ENCODE measurements at places on chromosomes 13 and 19. TPM values are rescaled to one million over a fixed set of nuclear protein-coding genes. Genes with fewer than 3 reads are reported as not detected.

Gene INSL3
- total RNA-seq: not detected

DNA sequence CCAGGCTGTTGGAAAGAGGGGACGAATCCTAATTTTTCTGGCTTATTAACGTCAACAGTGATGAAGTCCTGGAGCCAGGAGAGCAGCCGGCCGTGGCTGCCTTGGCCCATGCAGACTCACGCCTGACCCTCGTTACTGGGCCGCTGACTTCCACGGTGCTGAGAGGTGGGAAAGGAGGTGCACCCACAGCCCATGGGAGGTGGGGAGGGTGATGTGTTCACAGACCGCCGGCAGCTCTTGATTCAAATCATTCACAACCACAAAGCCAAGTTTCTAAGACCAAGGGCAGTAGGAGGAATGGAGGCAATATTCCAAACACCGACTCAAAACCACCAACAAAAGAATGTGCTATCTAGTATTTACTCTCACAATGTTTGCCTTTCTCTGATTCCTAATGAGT lies 24.3 kb downstream of the COL4A2 start:
- no peak for DNase-seq

Gene INSR
- 14.1 TPM for total RNA-seq

- DNase-seq: peak; percentile 83
Observed at GRCh38 chr19:51473009-51473707, 5.2 kb upstream of the CEACAM18 start.

GRCh38 chr13:53174545-53174944 lies 145.9 kb downstream of the OLFM4 start:
- DNase-seq: no peak

Gene SERP2
- total RNA-seq: 14.0 TPM

Gene PTBP1
- 674 TPM for total RNA-seq

DNA sequence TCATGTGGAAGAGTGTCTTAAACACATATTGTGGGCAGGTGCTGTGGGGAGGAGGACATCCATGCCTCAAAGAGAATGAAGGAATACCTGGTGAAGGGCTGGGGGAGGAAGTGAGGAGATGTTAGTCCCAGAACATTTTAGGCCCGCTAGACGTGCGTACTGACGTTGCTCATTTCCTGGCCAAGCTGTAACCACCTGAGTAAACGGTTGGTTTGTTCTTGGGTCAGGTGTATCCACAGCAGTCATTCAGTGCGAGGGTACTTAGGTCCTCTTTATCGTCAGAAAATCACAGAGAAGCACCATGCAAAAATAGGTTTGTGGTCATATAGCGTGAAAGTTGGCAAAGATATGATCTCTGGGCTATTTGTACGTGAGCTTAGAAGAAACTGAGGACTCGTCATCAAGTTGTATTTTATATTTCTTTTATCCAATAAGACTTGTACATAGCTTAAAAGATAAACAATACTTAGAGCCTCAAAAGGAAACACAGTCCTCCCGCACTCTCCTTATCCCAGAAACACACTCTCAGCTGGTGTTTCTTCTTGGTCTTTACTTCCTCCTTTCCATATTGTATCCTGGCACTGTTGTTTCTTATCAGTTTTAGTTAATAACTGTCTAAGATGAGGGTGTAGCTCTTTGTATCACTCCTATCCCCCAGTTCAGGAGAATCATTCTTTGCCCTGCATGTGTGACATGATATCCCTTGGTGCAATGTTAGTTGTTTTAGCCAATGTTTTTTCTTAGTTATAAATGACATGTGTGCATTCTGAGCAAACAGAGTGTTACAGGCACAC lies 52.0 kb downstream of the ARHGEF7 start:
- no peak for DNase-seq

- DNase-seq: no peak
Observed at GRCh38 chr19:38538793-38539528, 78.8 kb downstream of the MAP4K1 start.

GRCh38 chr13:26983543-26984320 lies 187.9 kb downstream of the USP12 start:
- DNase-seq: no peak

DNA sequence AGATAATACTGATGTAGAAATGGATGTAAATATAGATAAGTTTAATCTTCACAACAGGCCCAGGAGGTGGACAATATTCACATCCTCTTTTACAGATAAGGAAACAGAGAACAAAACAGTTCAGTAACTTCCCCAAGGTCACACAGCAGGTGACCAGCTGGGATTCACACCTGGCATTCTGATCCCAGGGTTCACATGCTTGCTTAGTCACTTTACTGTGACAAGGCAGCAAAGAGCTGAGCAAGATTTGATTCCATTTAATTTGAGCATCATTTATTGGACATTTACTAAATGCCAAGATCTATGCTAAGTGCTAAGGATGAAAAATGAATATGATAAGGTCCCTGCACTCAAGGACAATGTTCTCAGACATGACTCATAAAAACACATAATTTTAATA lies 94.1 kb upstream of the STARD13 start:
- no peak for DNase-seq

Gene COL4A1
- total RNA-seq: 67.9 TPM

DNA sequence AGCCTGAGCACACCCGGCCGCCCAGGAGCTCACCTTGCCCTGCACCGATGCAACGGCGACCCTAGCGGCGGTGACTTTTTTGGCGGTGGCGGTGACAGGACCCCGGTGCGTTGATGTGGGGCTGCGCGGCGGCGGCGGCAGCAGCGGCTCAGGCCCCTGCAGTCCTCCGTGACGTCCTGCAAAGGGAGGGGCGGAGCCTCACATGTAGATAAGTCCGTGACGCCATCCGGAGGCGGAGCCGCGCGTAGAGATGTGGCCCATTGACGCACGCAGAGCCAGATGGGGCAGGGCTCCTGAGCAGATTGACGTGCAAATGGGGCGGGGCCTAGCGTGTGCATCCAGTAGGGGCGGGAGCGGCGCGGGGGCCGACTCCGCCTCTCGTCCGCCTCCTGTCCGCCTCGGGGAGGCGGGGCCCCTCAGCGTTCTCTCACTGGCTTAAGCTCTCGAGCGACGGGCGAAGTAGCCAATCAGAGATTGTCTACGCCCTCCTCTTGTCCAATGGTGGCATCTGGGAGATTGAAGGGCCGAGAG lies at the start of gene RAB3A:
TSS of gene RAB3A (minus strand) at position 180 of the 531 bp plus-strand sequence. CDS start 1,302 bp downstream, outside the sequence.
- DNase-seq: peak; percentile 97

GRCh38 chr19:28301961-28302360 lies 911.0 kb downstream of the UQCRFS1 start:
- DNase-seq: no peak

GRCh38 chr13:66069570-66069969 lies 1160.6 kb downstream of the PCDH9 start:
- no peak for DNase-seq

- no peak for DNase-seq
Observed at GRCh38 chr13:23772717-23773116, 116.5 kb downstream of the MIPEP start.

DNA sequence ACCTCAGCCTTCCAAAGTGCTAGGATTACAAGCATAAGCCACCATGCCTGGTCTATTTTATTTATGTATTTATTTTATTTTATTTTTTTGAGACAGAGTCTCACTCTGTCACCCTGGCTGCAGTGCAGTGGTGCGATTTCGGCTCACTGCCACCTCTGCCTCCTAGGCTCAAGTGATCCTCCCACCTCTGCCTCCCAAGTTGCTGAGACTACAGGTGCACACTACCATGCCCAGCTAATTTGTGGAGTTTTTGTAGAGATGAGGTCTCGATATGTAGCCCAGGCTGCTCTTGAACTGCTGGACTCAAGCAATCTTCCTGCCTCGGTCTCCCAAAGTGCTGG lies 10.3 kb upstream of the ADGRE5 start:
- no peak for DNase-seq

DNA sequence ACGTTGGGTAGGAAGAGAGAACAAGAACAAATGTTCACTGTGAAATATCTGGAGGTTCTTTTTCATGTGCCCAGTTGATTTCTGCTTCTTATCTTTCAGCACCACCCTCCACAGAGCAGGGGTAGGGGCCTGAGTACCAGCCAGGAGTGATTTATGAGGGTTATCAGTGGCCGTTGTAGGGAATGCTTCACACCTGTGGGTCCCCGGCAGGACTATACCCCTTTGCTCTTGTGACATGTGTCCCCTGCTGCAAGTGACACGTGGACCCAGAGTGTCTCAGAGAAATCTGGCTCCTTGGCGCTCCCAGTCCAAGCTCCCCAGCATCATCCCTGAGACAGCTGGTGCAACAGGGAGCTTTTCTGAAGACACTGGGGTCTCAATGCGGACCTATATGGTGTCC lies 29.7 kb downstream of the SIAH3 start:
- DNase-seq: no peak

GRCh38 chr13:65725006-65725405 lies 1505.1 kb downstream of the PCDH9 start:
- DNase-seq: no peak

Gene ZNF222
- 8.1 TPM for total RNA-seq

DNA sequence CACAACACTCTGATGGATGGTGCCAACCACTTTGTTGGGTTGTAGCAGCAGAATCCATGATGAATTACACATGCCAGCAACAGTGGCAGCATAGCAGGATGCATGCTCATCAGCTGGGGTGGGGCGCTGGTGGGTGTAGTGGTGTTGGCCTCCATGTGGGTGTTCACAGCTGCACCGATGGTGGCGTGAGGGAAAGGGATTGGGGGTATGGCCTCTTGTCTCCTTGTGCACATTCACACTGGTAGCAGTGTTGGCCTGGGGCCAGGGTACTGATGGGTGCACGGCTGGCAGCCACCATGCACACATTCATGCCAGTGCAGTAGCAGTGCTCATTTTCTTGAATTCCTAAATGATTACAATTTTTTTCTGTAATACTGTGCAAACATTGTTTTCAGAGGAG lies 2748.8 kb upstream of the PCDH20 start:
- no peak for DNase-seq

DNA sequence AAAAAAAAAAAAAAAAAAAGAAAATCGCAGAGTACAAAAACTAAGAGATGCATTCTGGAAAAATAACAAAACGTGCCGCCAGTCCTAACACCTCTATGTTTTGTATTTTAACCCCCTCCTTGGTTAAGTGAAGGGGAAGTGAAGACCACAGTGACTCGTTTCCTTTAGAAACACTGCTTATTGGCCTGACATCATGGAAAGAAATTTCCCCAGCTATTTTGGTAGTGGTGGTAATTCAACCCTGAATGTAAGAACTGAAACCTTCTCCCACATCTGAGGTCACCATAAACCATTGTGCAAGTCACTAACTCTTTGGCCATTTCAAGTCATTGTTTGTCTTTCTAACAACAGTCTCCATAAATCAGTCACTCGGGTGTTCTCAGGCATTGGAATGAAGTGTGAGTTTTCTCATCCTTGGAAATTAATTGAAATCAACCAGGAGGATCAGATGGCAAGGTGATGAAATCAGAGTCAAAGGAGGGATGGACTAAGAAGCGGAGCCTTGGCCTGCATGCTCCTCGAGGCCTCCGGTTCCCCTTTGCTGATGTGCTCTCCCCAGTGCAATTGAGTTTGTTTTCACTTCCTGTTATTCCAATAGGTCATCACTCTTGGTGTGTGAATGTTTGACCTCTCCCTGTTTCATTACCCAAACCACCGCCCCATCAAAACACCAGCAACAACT lies 443.9 kb downstream of the FGF9 start:
- DNase-seq: no peak

- DNase-seq: no peak
Observed at GRCh38 chr19:57665261-57665806, 3.4 kb upstream of the ZSCAN4 start.

DNA sequence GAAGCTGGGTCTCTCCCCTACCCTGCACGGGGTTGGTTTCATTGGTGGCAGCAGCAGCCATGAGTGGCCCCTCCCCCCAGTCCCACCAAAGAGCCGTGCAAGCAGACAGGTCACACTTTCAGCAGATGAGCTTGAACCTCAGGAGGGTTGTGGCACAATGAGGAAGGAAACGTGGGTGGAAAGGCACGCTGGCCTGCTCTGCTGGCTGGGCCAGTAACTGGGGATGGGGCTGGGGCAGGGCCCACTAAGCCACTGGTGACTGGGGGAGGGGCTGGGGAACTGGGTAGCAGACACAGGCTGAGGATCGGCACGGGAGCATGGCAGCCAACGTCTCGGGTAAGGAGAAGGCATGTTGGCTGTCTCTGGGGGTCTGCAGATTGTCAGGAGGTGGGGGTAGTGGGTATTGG lies at the start of gene P2RY11:
TSS of gene P2RY11 (plus strand) at position 289 of the 407 bp plus-strand sequence. CDS start at position 318, 29 bp downstream.
- DNase-seq: no peak

Gene ZNF677
- 27.0 TPM for total RNA-seq
